ENCODE measurements at places on chromosomes 5 and 9.

DNA sequence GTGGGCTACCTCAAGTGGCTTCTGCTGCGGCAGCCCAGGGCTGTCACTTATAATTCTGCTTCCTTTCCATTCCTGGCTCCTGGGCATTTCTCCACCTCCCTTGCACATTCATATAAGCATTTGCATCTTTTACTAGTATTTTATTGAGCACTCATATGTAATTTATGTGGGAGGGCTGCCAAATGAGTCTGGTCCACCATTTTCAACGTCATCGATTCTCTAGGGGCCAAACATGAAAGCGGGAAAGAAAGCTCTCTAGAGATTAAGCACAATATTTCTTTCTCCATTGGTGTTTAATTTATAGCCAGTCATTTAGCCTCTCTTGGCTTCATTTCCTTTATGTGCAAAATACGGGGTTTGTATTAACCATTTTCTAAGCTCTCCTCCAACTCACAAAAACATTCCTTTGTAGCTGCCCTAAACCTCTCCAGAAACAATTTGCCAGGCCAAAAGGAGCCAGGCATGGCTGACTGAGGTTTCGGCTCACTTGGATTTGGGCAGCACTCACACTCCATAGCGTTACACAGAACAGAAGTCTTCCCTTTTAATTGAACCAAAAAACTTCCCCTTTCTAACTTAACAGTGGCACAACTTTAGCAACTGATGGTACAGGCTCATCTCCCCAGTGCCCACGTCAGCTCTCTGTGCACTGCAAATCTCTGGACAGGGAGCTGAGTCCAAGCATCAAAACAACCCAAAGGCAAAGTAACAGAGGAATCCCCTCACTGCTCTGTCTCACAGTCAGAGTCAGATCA is 183.5 kb downstream of the ROR2 start:
- no peak for DNase-seq

- DNase-seq, result no peak
Measured at GRCh38 chr5:135543485-135544304, 7.9 kb upstream of the NEUROG1 start.

GRCh38 chr9:13279284-13280141 is at the start of gene MPDZ:
Gene MPDZ (minus strand): TSS chr9:13279692. CDS start chr9:13250315, 29,377 bp downstream.
- DNase-seq, result no peak

DNA sequence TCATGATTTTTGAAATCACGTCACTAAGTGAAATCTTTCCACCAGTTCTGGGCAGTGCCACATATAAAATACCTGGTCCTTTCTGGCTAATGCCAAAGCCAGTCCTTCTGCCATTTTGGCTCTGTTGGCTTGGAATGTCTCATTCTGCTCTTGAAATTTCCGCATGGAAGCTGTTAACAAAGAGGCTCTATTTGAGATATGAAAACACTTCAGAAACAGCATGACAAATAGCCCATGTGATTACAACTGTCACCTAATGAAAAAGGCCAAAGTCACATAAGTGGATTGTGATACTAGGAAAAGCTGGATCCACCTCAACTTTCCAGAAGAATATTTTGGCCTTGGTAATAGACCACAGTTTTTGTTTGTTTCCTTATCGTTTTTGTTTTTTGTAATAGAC is 12.8 kb downstream of the GOLGA1 start:
- DNase-seq, result no peak

DNA sequence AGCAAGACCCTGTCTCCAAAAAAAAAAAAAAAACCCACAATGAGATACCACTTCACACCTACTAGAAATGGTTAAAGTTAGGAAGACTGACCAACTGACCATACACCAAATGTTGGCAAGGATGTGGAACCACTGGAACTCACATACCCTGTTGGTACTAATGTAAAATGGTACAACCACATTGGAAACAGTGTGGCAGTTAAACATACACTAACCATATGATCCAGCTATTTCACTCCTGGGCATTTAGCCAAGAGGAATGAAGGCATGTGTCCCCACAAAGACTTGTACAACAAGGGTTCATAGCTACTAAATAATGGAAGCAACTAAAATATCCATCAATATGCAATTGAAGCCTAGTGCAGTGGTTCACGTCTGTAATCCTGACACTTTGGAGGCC is 21.3 kb downstream of the NAIF1 start:
- no peak for DNase-seq

DNA sequence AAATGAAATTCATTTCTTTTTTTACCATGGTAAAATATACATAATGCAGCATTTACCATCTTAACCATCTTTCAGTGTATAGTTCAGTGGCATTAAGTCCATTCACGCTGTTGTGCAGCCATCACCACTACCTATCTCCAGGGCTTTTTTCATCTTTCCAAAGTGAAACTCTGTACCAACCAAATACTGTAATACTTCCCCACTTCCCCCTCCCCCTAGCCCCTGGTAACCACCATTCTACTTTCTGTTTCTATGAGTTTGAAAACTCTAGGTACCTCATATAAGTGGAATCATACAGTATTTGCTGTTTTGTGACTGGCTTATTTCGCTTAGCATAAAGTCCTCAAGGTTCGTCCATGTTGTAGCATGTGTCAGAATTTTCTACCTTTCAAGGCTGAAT is 23.4 kb downstream of the SPAAR start:
- no peak for DNase-seq

- DNase-seq, result no peak
Measured at GRCh38 chr9:93116072-93116961, 17.7 kb downstream of the NINJ1 start.

DNA sequence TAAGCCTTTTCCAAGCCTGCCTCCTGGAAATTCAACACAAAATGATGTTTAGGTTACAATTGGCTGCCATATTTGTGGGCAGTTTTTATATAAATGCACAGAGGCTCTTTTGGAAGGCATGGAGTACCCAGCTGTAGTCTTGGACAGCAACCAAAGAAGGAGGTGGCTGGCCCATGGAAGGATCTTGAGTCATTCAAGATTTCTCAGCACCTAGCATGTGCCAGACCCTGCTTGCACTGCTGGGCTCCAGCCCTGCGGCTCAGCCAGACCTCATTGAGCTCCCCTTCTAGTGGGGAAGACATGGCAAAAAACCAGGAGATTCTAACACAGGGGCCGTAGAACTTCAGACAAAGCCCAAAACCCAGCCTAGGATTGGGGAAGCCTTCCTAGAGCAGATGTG is 22.1 kb downstream of the JADE2 start:
- no peak for DNase-seq

DNA sequence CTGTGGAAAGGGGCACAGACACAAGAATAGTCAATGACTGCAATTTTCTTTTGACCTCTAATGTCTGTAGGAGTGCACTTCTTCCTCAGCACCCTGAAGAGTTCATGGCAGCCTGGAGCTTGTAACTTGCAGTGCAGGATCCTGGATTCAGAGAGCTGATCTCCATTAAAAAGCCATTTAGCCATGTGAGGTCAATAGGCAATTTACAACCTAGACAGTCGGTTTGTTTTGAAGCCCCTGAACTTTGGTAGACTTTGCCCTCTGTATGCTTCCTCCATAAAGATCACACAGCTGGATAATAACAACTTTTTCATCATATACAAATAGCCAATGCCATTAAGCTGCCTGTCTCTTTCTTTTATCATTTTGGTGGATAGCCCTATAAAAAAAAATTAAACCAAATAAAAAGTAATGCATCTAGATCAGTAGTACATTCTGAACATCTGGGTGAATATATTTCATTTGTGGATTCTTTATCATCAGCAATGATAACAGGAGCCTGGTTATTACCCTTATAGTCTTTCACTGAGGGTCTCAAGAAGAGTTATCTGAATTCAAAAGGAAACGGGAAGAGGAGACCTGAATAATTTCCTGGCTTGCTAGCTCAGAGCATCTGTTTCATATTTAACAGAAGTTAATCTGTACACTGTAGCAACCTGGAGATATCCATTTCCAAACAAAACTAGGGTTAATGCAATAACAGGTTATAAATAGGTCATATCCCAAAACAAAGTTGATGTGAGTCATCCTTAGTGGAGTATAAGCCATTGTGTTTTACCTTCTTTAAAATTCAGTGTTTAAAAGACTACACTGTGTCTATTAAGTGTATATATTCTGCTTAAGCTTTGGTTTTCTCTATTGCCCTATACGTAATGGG is 193.8 kb upstream of the ACTBL2 start:
- DNase-seq, result no peak

GRCh38 chr5:116370149-116370548 is 204.5 kb downstream of the SEMA6A start:
- no peak for DNase-seq

DNA sequence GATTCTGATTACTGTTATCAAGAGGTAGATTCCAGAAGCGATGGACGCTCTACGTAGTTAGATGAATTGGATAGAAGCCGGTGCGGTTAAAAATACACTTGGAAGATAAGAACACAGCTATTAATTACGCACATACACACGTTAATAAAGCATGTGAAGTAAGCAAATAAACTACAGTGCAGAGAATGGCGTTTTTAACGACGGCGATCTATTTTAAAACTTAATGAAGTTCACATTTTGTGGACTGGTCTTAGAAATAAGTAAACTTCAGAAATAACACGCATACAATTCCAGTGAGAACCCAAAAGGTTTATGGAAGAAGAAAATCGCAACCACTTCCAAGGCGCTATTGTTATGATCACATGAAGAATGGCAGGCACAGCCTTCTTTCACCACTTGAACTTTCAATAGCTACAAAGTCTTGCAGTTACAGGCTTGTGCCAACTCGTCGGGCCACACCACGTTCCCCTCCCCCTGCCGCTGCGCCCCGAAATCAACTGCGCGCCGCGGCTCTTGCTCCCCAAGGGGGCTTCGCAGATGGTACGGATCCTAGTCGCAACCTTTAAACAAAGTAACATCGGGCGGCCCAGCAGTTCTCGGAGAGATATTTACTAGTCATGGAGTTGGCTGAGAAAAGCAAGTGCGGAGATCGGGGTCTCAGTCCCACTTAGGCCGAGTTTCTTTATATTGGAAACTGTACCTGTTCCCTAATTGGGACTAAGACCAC is 866 bp upstream of the SEMA6A start:
- no peak for DNase-seq

DNA sequence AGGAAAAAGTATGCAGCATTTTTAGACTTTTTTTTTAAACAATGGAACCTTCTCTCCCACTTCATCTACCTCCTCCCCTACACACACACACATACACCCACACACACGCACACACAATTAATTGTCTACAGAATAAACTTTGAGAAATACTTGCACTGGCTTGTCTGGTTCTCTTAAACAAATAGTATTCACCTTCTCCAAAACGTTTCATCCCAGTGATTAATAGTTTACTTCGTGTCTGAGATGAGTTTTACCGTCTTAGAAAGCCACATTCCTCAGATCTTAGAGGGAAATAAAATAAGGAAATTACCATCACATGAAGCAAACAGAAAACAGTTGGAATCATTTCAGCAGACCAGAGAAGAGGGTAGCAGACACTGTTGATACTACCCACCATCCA is 570.6 kb upstream of the CLINT1 start:
- DNase-seq, result no peak

GRCh38 chr9:116112236-116112635 is 41.4 kb upstream of the PAPPA start:
- DNase-seq, result no peak

DNA sequence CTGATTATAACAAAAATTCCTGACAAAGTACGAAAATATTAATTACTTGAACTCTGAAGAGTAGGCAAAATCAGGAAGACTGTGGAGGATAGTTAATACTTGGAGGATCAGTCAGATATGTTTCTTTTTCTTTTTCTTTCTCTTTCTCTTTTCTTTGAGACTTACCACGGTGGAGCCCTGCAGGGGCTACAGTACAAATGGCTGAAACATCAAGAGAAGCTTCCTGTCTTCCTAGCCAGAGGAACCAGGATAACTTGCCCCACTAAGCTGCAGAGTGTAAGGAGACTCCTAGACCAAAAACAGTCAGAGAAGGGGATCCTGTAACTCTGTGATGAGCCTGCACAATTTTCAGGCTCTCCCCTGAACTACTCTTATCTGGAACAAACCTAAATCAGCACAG is 324.6 kb upstream of the TYRP1 start:
- no peak for DNase-seq

DNA sequence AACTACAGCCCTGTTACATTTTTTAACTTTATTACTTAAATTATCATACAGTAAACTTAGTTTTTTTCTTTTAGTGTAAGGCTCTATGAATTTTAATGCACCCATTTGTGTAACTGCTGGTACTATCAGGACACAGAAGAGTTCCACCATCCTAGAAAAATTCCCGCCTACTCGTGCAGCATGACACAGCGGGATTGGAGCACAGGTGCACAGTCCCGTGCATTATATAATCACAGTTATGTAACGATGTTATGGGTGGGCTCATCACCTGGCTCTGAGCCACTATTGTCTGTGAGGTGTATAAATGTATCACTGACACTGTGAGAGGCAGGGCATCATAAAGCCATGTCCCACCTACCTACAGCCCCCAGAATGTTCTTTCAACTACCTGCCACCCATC is 80.7 kb downstream of the DRD1 start:
- no peak for DNase-seq

DNA sequence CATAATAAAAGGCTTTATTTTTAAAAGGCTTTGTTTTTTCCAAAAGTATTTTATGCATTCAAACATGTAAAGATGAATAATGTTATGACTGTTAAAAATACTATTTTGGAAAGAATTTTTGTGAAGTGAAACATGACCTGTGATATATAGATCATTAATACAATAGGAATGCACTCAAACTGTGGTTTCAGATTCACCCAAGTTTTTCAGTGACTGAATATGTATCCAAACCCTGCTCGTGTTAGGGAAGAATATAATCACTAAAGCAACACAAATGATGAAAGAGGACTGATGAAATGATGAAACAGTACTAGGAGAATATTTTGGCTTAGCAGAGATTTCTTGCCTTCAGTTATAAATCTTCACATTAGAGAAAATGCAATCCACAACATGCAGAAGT is 278.0 kb downstream of the ADAMTS6 start:
- no peak for DNase-seq

DNA sequence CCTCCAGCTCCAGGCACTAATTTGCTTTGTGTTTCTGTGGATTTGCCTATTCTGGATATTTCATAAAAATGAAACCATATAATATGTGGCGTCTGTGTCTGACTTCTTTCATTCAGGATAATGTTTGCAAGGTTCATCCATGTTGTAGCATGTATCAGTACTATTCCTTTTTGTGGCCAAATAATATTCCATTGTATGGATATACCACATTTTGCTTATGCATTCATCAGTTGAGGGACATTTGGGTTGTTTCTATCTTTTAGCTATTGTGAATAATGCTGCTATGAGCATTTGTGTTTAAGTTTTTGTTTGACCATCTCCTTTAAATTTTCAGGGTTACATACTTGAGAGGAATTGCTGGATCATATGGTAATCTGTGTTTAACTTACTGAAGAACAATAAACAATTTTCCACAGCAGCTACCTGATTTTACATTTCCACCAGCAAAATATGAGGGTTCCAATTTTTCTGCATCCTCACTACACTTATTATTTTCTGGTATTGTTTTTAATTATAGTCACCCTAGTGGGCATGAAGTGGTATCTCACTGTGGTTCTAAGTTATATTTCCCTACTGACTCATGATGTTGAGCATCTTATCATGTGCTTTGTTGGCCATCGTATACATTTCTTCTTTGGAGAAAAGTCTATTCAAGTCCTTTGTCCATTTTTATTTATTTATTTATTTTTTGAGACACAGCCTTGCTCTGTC is 63.9 kb downstream of the GCNT4 start:
- DNase-seq, result no peak

GRCh38 chr5:175682664-175683063 is 24.8 kb downstream of the HRH2 start:
- no peak for DNase-seq

- DNase-seq, result no peak
Measured at GRCh38 chr9:107896544-107896943, 407.0 kb upstream of the KLF4 start.
